HCT116 (cell line): ENCODE measurements at places on chromosomes 2 and 18.

- H3K4me1 ChIP-seq = peaks cover 10% of the 10 kb centered on the region; the same call in 1 of the 2 replicates
- DNase-seq = peak; percentile 32
- no peak overlapping the region for H3K27ac ChIP-seq
- no peaks in the 10 kb centered on the region for H3K27me3 ChIP-seq
Observed at GRCh38 chr18:75161256-75162028, 47.5 kb downstream of the PTGR3 start.

DNA sequence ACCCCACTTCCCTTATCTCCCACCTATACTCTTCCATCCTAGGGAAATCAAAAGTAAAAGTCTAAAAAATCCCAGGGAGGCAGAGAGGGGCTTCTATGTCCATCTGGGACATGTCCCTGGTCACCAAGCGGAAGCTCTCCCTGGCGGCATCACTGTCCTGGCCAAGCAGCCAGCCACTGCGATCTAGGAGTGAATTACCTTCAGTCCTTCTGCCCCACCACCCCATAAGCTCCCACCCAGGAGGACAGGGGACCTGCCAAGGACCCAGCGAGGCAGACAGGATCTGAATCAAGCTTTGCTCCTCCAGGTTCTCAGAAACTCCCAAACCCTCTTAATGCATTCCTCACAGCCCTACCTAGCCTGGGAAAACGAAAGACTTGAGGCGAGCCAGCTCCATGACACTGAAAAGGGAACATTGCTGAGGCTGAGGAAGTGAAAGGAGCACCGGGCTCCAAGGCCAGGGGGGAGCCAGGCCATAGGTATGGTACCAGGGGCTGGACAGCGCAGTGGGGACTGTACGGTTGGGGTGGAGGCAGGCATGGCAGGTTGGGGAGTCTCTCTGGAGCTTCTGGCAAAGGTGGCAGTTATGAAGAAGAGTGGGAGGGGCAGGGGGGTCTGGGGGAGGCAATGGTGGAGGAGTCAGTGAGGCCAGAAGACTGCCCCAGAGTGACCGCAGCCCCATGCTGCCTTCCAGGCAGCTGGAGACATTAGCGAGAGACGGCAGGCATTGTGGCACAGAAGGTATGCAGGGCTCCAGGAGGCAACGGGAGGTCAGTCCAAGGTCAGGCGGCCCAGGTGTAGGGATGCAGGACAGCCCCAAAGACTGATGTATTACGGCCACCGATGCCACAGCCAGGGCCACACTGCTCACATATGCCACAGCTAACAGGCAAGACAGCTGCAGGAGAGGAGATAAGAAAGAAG, 2.7 kb upstream of the SLC23A3 start:
- no peak overlapping the region for H3K27ac ChIP-seq
- DNase-seq = no peak
- H3K4me3 ChIP-seq = no peak overlapping the region
- no peaks in the 10 kb centered on the region for H3K27me3 ChIP-seq
- peaks cover 5% of the 10 kb centered on the region for H3K4me1 ChIP-seq

GRCh38 chr2:20963867-20964266, 80.0 kb downstream of the APOB start:
- H3K36me3 ChIP-seq = no peaks in the 10 kb centered on the region
- H3K4me1 ChIP-seq = no peaks in the 10 kb centered on the region
- H3K4me3 ChIP-seq = no peak overlapping the region

- no peak overlapping the region for H3K4me3 ChIP-seq
- H3K27ac ChIP-seq = no peak overlapping the region
- no peaks in the 10 kb centered on the region for H3K36me3 ChIP-seq
- peaks cover 45% of the 10 kb centered on the region for H3K4me1 ChIP-seq
- DNase-seq = no peak
Observed at GRCh38 chr2:43418680-43419079, 177.2 kb downstream of the THADA start.

DNA sequence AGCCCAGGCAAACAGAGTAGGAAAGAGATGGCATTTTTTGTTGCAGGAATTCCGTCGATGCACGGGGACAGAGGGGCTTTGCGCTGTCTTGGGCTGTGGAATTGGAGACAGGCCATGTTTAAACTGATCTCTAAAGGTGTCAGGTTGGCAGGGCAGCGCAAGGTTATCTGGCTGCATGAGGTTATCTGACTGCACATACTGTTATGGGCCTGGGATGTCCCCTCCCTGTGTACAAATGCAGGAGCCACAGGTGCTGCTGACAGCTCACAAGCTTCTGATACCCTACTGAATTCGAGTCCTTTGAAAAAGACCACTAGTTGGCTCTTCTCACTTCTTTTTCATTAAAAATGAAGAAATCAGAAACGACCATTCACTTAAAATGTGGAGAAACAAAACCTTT, 255.4 kb downstream of the PLCL1 start:
- peaks cover 37% of the 10 kb centered on the region; the same call in 1 of the 2 replicates for H3K27me3 ChIP-seq
- no peaks in the 10 kb centered on the region for H3K4me1 ChIP-seq
- H3K4me3 ChIP-seq = no peak overlapping the region

DNA sequence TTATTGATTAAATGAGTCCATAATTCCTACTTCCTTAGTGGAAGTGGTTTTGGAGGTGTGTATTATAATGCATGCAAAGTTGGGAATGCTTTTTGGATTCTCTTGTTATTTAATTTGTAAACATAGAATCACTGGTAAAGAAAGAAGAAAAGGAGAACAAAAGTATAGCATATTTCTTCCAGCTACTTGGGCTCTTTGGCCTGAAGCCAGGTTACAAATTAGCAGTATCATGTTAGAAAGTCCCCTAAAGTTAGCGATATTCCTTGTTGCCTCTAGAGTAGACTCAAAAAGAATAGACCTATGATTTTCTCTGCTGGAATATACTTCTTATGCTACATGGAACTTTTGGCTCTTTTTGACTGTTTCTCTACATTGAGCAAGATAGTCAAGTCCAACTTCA, 60.6 kb upstream of the CD28 start:
- H3K4me1 ChIP-seq = no peaks in the 10 kb centered on the region; the same call in 1 of the 2 replicates
- no peak for DNase-seq
- H3K27me3 ChIP-seq = no peaks in the 10 kb centered on the region
- H3K36me3 ChIP-seq = no peaks in the 10 kb centered on the region
- H3K27ac ChIP-seq = no peak overlapping the region

DNA sequence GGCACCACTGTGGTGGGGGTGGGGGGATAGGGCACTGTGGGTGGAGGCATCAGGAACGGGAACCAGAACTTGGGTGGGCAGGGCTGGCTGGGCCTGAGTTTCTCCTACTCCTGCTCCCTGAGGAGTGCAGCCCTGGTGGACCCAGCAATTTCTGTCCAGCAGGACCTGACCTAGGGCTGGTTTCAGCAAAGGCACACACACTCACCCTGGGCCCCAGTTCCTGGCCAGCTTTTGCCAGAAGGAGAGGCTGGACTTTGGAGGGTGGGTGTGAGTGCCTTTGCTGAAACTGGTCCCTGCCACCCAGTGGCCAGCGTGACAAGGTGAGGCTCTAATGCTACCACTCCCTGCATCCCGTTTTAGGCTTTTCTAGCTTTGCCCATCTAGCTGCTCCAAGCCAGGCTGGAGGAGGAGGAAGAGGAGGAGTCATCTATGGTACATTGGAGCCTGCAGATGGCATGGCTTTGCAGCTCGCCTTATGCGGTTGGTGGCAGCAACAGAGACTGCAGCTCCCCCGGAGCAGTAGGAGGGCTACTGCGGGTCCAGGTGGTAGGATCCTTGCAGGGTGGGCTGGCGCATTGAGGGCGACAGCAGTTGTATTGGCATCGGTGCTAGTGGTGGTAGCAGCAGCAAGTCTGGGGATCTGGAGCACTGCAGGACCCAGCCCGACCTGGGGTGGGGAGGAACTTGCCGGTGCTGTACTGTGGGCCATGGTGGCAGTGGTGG, 40.4 kb upstream of the IMP4 start:
- H3K4me1 ChIP-seq = no peaks in the 10 kb centered on the region
- H3K4me3 ChIP-seq = no peak overlapping the region
- H3K27me3 ChIP-seq = peaks cover 44% of the 10 kb centered on the region
- no peak for DNase-seq
- no peak overlapping the region for H3K27ac ChIP-seq
- H3K36me3 ChIP-seq = no peaks in the 10 kb centered on the region

GRCh38 chr2:144501627-144502026, 18.3 kb downstream of the ZEB2 start:
- H3K4me1 ChIP-seq = no peaks in the 10 kb centered on the region
- H3K27ac ChIP-seq = no peak overlapping the region
- no peak for DNase-seq
- H3K27me3 ChIP-seq = no peaks in the 10 kb centered on the region
- H3K4me3 ChIP-seq = no peak overlapping the region

DNA sequence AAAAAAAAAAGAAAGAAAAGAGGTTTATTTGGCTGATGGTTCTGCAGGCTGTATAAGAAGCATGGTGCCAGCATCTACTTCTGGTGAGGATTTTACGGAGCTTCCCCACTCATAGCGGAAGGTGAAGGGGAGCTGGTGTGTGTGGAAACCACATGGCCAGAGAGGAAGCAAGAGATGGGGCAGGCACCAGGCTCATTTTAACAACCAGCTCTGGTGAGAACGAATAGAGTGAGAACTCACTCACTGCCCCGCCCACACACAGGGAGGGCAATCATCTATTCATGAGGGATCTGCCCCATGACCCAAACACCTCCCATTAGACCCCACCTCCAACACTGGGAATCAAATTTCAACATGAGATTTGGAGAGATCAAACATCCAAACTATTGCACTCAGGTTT, 68.5 kb downstream of the MOGAT1 start:
- no peak overlapping the region for H3K4me3 ChIP-seq
- DNase-seq = no peak
- no peaks in the 10 kb centered on the region for H3K36me3 ChIP-seq
- no peaks in the 10 kb centered on the region for H3K4me1 ChIP-seq
- no peak overlapping the region for H3K27ac ChIP-seq
